Stimulated activated CD4-positive, alpha-beta T cell treated with anti-CD3 and anti-CD28 coated beads, TNF-alpha, amount 100 ng/mL, for 1 hour (primary cell): ENCODE measurements at places on chromosomes 5 and 9.

GRCh38 chr9:8030095-8030494 is 230.5 kb upstream of the DMAC1 start:
- DNase-seq: no peak

DNA sequence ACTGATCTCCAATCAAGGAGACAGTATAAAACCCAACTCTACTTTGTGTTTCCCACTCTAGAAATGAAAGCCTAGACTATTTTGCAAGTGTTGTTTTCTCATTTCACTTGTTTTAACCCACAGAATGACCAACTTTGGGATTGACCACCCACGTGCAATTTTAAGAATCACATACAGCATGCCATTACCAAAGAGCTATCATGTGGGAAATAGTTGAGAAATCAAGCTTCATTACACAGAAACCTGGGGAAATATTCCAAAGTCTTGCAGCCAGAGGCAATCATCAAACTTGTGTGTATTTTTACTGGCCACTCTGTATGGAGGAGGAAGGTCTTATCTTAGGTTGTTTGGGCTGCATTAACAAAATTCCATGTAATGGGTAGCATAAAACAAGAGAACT is 451.4 kb upstream of the DAB2 start:
- DNase-seq: no peak

- DNase-seq: no peak
Measured at GRCh38 chr5:167812871-167813270, 478.6 kb upstream of the WWC1 start.

DNA sequence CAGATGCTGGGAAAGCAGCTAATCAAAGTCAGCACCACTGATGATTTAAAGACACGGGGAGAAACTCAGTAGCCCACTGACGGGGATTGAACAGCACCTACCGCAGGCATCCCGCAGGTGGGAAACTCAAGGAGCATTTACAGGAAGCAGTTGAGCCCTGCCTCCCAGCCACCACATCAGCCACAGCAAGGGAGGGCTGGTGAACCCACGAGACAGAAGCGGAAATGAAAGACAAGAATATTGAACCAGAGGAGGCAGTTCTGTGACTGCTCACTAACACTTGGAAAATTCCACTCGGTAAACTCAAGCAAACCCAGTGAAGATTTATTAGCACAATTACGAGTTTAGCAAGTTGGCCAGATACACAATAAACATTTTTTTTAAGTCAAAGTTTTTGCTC is 10.6 kb upstream of the FAM163B start:
- DNase-seq: peak; percentile 35

GRCh38 chr9:2022560-2022959 is 7.4 kb downstream of the SMARCA2 start:
- no peak for DNase-seq

DNA sequence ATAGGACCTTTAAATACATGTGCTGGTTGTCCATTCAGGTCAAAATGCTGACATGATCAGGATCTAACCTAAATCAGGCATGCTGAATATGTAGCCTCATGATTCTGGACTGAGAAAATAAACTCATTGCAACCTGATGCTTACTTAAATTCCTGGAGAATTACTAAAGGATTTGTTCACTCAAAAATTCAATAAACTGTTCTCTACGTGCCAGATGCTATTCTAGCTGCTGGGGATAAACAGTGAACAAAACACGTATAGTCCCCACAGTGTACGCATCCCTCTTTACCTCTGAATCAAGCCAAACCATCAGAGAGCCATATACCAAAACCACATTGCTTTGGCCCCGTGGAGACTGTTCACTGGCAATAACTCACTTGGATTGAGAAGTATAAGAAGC is 6.1 kb downstream of the SCAI start:
- DNase-seq: no peak

DNA sequence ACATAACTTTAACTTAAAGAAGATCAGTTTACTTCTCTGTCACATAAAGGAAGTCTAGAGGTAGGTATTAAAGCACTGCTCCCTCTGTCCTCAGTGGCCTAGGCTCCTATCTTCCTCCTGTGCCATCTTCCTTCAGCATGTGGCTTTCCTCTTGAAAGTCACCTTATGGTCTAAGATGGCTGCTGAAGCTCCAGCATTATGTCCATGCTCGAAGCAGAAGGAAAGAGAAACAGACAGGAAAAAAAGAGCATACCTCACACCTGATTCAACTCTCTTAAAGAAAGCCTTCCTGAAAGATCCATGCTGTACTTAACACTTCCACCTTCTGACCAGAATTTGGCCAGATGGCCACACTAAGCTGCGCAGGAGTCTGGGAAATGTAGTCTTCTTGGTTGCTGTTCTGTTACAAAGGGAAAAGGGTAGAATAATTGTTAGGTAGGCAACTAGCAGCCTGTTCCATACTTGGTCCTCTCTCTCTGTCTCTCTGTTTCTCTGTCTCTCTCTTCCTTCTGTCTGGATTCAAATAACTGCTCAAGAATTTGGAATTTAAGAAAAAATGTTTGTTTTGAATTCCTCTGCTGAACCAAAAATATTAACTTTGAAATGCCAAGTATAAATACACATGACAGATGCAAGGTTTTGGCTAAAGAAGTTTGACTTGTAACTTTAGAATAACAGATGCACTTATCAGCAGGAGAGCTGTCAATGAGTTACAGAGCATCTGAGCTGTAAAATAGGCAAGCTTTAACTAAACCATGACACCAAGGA is 16.0 kb downstream of the TMEM174 start:
- DNase-seq: no peak

- DNase-seq: no peak
Measured at GRCh38 chr9:4678679-4679267, 596 bp upstream of the CDC37L1 start.

GRCh38 chr5:5370059-5370774 is 52.3 kb upstream of the ICE1 start:
- no peak for DNase-seq

GRCh38 chr5:122187426-122187825 is 58.1 kb downstream of the ZNF474 start:
- no peak for DNase-seq

- no peak for DNase-seq
Measured at GRCh38 chr5:170166101-170166500, 60.4 kb downstream of the FOXI1 start.

DNA sequence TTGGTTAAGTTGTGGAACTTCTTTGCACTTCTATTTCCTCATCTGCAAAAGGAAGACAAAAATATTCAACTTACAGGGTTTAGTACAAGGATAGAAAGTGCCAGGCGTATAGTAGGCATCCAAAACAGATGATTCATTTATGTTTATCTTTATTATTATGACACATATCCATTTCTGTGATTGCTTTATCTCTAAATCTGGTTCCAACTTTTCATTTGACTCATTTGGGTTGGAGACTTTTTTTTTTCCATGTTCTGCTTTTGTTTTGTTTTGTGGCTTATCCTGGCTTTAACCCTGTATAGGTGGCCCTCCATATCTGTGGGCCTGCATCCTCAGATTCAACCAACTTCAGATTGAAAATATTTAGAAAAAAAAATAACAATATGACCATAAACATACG is 186.7 kb upstream of the SLC24A2 start:
- no peak for DNase-seq

DNA sequence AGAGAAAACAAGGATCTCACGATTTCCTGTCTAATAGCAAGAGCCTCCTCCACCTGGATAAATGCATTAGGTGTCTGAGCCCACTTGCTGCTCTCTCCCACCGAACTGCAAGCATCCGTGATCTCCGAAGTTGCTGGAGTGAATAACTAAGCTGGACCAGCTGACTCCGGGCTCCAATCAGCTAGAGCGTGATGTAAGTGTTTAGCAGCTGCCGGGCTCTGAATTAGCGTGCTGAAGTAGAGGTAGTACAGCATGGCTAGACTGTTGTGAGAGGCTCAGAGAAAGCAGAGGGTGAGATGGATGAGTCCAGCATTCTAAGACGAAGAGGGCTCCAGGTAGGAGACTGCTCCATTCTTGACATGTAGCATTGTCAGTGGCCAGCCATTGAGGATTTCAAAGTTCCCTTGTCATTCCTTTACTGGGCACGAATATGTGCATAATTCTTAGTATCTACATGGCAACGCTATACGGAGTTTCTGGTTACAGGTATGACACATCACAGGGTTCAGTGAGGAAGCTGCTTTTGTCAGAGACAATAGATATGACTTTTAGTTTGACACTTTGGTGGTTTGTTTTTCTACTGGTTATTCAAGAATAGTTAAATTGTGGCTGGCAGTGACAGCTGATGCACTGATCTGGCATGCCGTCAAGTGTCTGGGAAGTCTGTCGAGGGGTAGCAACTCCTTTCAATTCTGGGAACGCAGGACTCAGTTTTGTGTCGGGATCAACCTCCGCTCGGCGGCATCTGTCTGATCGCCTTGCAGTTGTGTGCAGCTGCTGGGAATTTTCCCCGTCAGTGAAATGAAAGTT is 232.6 kb downstream of the MAST4 start:
- DNase-seq: peak; percentile 33

GRCh38 chr9:100082782-100083181 is 16.0 kb downstream of the ERP44 start:
- DNase-seq: no peak

DNA sequence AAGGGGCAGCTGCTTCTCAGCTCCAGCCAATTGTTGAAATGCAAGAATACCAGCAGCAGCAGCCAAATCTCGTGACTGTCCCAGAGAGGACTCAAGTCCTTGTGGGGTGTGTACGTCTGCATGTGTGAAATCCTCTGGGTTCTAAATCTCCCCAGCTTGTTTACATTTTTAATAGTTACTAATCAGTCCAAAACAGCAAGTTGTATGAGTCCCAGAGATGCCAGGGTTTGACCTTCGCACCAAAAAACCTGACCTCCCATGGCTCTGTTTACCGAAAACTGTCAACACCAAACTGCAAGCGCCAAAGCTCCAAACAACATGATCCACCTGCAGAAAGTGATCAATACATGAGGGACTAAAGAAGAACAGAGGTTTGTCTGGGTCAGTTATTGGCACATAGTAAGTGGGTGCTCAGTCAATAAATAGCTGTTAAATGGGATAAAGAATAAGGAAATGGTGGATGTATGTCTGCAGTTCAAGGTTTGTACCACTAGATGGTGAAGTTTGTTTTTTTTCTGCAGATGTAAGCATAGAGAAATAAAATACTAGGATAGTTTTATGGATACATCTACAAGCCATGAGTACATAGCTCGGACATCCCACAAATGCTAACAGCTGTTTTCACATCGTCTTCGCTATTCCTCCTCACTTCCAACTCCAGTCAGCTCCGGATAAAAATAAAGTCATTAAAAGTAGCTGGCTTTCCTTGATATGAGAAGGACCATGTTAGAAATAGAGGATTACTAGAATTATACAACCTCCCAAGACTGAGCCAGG is 85.3 kb upstream of the ADRB2 start:
- DNase-seq: no peak

GRCh38 chr5:167837127-167837526 is 454.3 kb upstream of the WWC1 start:
- no peak for DNase-seq

- DNase-seq: no peak
Measured at GRCh38 chr5:177447611-177448243, 1.1 kb downstream of the PRR7 start.

DNA sequence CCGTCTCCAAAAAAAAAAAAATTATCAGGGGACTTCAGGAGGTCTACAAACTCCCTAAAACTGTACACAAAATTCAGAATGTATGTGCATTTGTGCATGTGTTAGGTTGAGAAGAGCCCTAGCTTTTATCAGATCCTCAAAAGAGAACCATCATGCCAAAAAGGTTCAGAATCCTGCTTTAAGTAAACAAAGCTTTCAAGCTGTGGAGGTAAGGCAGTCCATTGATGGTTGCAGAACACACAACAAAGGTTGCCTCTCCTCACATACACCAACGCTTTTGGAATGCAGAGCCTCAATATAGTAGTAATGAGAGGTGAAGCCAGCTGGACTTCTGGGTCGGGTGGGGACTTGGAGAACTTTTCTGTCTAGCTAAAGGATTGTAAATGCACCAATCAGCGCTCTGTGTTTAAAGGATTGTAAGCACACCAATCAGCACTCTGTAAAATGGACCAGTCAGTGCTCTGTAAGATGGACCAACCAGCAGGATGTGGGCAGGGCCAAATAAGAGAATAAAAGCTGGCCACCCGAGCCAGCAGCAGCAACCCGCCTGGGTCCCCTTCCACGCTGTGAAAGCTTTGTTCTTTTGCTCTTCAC is 57.9 kb upstream of the RNF38 start:
- no peak for DNase-seq

DNA sequence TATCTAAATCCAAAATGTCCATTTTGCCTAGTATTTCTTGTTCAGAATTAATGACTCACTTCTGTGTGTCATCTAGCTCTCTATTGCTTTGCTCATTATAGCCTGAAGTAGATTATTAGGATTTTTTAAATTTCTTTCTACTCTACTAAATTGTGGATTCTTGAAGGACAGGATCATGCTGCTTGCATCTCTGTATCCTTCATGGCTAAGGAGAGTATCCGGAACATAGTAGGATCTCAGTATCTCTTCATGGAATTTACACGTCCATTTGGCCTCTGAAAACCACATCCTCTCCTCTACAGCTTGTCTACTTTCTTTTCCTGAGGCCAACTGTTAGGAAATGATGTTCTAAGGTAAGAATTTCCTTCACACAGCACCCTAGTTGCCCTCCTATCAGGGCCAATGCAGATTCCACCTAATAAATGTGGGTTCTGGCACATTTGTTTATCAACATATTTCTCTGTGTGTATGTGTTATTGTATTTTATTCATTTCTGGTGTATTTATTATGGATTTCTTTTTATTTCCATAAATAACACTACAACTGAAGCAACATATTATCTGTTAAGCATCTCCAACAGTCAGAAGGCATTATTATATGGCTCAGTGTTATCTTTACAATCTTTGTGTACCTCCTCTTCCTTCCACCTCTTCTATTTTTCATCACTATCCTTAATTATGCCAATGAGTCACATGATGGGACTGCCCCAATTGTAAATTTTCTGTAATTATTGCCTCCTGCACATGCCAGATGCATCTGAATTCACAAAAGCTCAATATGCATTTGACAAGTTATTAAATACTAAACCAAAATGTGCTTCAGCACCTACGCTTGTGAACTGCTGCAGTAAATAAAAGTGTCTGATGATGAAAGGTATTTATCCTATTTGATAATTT is 557.8 kb upstream of the TLE4 start:
- DNase-seq: no peak

DNA sequence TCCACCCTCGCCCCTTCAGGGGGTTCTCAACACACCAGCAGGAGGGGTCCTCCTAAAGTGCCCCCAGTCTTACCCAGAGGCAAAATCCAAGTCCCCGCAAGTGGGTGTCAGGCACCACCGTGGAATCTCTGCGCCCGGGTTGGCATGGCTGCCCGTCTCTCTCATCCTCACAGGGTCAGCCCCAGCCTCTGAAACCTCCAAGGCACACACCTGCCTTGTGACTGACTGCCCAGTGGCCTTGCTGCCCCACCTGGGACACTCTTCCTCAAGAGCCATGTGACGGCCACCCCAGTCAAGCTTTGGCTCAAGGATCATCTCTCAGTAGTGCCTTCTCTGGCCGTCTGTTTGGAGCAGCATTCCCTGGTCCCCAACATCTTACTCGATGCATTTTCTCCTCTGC is 4.9 kb downstream of the FBP2 start:
- DNase-seq: no peak

DNA sequence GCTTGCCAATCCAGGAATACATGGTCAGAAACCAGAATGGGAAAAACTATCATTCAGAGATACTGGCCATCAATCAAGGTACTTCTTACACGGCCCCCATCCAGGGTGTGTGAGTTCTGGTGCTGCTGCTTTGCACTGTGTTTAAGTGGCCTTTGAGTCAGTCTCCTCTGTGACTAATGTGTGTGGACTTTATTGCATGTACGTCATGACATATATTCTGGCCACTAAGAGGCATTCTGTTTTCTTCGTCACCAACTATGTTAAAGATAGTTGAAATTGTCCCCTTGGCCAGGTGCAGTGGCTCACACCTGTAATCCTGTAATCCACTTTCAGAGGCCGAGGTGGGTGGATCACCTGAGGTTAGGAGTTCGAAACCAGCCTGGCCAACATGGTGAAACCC is 8.5 kb downstream of the EXOSC3 start:
- no peak for DNase-seq
